ENCODE measurements at places on chromosomes 7 and 10. TPM values are rescaled to one million over a fixed set of nuclear protein-coding genes. Genes with fewer than 3 reads are reported as not detected.
A peak's percentile ranks its signal among the peaks of the same experiment; 100 is the strongest.

ZCCHC24 gene
- 35.2 TPM for polyA plus RNA-seq

RHOBTB1 gene
- 54.7 TPM for polyA plus RNA-seq

COBL gene
- polyA plus RNA-seq = 3.5 TPM

GNAT3 gene
- polyA plus RNA-seq = not detected

NUP42 gene
- 65.7 TPM for polyA plus RNA-seq

GPR15LG gene
- not detected for polyA plus RNA-seq

HYAL4 gene
- polyA plus RNA-seq = 0.93 TPM

GRCh38 chr10:71081229-71081560 lies 131.2 kb upstream of the UNC5B start:
- DNase-seq = no peak

DNA sequence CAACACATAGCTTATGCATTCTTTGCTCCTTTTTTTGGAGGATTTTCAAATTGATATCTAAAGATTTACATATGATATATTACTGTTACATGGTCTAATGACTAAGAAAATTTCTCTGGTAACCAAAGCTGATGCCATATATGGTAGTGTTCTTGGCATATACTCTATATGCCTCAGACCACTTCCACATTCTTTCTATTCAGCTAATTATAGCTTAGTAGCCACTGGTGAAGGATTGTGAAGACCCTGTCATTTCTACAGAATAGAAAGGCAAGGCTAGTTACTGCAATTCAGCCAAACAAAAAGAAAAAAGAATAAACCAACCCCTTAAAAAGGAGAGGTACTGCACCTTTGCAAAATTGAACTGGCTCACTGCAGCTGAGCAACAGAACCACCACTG lies 3.7 kb downstream of the PURB start:
- no peak for DNase-seq

GRCh38 chr7:75814407-75814947 lies 871 bp upstream of the CCL24 start:
- DNase-seq = no peak

- DNase-seq = no peak
These were observed 50.2 kb downstream of the TFAM start for GRCh38 chr10:58435297-58435985.

- DNase-seq = peak; percentile 76
These were observed 97.7 kb downstream of the WDFY4 start for GRCh38 chr10:48782386-48782785.

DNA sequence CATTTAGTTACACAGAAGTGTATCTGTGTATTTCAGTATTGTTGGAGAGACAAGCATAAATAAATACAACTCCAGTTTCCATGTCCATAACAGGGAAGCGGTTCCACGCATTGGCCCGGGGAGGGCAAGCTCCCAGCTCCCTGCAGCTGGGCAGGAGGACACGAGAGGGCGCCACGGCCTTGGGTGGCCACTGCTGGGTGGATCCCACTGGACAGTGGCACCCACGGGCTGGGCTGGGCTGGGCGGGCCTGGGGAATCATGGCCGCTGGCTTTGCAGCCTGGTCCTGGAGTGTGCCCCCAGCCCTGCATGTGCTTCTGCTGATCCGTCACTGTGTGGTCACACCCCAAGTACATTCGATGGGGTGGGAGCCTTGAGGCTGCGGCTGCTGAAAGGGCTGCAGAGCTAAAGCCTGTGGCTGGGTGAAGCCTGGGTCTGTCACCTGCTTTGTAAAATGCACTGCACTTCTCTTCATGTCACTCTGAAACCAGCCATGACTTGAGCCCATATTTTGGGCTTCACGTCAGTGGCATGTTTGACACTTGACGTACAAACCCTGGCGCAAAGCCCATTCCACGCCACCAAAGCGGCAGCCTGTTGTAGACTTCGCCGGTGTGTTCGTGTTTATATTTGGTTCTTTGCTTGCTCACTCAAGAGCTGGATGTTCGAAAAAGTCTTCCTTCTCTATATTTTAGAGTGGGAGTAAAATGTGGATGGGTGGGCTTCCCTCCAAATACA lies 27.5 kb downstream of the LRRC27 start:
- no peak for DNase-seq

- DNase-seq = no peak
These were observed 549.1 kb downstream of the NXPH1 start for GRCh38 chr7:8982338-8982992.

GRCh38 chr7:120877701-120878100 lies 19.8 kb upstream of the TSPAN12 start:
- DNase-seq = no peak

- no peak for DNase-seq
These were observed 10.4 kb downstream of the ANLN start for GRCh38 chr7:36400036-36400435.

All from right lung (tissue), 10 donors.